ENCODE measurements at places on chromosomes 12 and 14.

DNA sequence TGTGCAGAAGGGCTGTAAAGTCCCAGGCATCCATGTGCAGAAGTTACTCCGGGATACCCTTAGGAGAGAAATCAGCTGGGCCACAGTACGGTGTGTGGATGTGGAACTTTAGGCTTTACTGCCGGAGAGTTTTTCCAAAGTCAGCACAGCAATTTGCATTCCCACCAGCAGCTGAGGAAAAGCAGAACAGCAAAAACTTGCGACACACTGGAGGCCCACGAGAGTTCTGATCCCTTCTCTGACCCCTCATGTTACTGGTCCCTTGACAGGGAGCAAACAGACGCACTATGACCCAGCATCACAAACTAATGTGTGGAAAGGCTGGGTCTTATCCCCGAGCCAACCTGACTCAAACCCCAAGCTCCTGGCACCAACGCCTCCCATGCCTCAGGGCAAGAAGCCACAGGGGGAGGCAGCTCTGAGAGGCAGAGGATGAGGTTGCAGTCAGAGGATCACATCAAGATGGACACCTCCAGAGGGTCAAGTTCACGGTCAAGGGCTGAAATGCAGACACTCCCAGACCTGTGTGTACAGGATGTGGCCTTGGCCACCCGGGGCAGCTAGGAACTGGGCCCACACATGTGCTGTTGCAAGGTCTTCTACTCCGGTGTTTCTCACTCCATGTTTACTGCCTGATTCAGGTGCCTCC lies 38.6 kb downstream of the CCDC88C start:
- DNase-seq: no peak

DNA sequence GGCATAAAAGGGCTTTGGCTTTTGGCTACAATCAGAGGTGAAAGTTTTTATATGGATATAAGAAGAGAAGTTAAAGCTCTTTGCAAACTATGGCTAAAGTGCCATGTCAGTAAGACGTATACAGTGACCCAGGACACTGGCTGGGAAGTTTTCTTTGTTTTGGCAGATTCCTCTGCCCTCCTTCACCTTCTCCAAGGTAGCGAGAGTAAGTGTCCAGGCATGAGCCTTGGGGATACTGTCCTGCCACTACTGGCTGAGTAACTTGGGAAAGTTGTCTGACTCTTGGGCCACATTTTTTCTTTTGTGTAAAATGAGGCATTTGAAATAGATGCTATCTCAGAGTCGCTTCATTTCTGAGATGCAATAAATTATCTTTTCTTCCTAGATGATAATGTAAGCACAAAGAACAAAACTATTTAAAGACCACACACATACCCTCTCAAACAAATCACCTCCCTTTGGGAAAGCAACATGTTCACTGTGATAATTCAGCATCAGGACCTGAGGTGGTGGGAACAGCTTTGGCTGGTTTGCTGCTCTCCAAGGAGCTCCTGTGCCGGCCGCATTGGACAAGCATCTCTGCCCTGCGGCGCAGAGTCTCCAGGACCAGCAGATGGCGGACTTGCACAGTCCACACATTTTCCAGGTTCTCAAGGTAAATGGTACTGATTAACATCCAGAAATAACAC lies 106.3 kb downstream of the PTCSC3 start:
- no peak for DNase-seq

- DNase-seq: no peak
These were observed 40.5 kb downstream of the ATP6V1D start for GRCh38 chr14:67319142-67319541.

DNA sequence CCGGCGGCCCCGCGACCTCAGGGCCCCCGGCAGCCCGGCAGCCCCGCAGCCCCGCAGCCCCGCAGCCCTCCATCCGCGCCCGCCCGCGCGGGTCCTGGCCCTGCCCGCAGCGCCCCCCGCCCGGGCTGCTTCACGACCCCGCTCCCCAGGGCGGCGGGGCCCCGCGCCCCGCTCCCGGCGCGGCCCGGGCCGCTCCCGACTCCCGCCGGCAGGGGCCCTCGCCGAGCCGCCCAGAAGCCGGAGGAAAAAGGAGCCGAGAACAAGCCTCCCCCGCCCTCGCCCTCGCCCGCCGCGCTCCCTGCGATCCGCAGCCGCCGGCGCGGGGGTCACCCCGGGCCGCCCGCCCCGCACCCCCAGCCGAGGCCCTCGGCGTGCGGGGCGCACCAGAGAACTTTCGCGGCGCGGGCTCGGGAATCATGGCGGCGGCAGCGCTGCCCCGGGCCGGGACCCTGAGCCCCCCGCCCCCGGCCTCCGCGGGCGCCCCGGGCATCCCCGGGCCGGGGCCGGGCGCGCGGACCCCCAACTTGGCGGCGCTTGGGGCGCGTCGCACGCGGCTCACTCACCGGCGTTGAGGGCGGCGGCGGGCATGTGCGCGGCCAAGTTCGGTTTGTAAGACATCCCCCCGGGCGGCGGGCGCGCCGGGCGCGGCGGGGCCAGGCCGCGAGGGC lies 521 bp downstream of the CDK2AP1 start:
- no peak for DNase-seq

DNA sequence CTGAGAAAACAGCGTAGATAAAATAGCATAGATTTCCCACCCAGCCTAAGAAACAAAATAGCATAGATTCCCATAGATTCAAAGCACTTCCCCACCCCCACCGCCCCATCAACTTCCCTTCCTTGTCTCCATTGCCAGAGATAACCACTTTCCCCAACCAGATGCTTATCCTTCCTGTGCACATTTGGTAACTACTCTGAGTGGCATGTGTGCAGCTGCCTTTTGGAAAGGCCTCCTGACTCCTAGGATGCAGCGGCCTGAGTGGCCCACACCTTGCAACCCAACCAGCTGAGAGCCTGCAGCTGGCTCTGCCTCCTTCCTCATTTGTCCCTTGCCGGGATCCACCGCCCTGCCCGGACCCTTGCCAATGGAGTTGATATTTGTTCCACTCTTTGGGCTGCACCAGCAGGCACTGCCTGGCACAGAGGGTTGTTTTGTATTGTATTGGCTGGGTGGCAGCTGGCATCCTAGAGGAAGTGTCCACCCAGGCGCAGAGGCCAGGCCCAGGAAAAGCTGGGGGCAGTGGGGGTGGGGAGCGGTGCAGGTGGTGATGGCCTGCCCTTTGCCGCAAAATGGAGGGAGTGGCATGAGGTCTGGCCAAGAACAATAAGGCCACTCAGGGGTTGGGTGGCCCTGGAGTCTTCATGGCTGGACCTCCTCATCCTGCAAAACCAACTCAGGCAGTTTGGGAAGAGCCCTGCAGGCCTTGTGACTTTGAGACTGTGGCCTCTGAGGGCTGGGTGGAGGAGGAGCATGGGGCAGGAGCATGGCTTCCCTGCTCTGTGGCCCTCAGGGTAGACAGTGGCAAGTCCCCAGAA lies 4.9 kb downstream of the SLC48A1 start:
- no peak for DNase-seq

- DNase-seq: no peak
These were observed 238.8 kb downstream of the DACT1 start for GRCh38 chr14:58876608-58877007.

DNA sequence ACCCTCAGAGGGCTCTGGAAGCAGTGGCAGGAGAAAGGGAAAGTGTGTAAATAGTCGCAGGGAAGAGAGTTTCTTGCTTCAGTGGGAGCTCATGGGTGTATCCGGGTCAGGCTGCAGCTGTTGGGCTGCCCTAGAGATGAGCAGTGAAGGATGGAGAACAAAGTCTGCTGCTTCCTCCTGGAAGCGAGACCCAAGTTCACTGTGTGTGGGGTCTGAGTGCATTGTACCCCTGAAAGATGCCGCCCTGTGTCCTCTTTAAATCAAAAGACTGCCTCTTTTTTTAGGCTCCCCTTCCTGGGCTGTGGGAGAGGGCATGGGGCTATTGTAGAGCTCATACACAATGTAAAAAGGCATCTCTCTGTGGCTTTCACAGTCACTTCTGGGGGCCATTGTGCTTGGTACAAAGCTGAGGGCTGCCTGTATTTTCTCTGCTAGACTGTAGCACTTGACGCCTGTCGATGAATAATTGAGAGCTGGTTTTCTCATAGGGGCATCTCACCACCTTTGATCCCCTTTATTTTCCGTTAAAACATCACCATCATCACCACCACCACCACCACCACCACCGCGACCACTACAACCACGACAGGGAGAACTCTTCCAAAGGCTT lies 16.7 kb downstream of the CHST11 start:
- DNase-seq: no peak

DNA sequence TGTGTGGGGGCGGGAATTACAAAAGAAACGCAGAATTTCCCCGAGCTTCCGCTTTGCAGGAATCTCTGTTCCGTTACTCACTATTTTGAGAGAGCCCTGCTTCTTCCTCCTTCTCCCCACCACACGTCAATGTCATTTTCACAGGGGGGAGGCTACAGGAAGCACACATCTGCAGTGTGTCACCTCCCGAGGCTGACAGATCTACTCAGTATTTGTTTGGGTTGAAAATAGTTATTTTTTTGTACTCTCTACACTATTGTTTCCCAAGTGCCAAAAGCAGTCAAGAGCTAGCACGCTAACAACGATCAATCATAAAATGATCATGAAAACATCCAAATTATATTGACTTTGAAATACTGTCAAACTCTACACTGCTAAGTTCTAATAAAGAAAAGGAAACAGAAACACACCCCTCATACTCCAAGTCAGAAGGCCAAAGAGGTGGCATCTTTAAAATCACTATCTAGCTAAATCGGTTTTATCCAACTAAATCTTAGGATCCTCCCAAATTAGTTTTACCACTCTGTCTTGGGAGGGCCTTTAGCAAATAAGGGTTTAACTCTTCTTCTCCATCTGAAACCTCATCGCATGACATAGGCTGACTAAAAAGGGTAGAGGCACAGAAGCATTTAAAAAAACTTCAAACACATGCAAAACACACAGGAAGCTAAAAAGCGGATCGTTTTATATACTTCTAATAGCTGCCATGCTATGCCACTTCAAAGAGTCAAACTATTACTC lies 51.8 kb downstream of the FOXN3 start:
- no peak for DNase-seq

DNA sequence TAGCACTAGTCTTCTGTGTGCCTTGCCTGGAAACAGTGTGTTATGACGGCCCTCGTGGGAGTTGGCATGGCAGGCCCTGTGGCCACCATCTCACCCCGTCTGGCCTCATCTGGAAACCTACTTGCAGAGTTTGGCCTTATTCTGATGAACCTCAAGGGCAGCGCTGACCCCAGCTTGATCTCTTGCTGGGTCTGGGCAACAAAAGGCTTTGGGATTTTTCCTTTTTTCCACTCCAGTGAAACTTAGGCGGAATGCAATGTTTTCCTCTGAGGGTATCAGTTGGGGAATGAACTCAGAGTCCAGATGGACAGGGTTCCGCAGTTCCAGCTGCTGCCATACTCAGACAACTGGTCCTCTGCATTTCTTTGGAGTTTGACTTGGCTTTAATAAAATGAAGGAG lies 15.9 kb downstream of the CACNA1C start:
- no peak for DNase-seq

- DNase-seq: no peak
These were observed 138.1 kb upstream of the CPM start for GRCh38 chr12:69071091-69071370.

GRCh38 chr12:121582583-121583333 lies 1.9 kb upstream of the KDM2B start:
- DNase-seq: no peak

Measured in HFF-Myc (cell line).